ENCODE measurements at places on chromosomes 7 and 10.

GRCh38 chr10:11643039-11643438 lies 31.6 kb upstream of the USP6NL start:
- no peak for DNase-seq

- no peak for DNase-seq
These were observed 2.8 kb downstream of the FAM171A1 start for GRCh38 chr10:15368101-15368855.

- no peak for DNase-seq
These were observed 3.2 kb downstream of the GLI3 start for GRCh38 chr7:42233695-42234331.

DNA sequence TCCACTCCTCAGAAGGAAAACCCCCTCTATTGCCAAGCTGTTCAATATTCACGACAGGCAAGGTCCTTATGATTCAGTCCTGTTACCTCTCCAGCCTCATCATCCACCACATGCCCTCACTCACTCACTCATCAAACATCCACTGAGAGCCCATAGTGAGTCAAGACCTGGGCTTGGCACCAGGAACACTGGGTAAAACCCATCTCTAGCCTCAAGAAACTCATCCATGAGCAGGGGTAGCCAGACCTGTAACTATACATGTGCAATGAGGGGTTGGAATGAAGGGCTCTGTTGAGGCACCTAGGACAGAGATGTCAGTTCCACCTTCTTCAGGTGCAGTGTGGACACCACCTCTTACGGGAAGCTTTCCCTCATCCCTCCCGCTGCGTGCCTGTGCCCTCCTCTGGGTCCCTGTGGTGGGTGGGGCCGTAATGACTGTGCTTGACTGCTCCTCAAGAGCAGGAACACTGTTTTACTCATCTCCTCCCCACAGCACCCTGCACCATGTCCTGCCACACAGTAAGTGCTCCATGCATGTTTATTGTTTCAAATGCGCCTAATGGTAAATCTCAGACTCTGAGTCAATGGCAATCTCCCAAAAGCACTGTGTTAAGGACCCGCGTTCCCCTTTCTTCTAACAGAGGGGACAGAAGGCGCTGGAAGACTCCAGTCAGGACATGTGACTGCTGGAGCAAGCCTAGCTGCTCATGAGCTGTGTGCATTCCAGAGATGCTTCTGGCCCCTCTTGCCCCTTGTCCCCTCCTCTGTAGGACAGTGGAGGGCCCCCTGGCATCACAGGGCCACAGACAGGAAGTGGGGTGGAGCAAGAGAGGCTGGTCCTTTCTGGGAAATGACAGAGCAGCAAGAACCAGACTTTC lies 95.4 kb downstream of the HIPK2 start:
- DNase-seq, result no peak

DNA sequence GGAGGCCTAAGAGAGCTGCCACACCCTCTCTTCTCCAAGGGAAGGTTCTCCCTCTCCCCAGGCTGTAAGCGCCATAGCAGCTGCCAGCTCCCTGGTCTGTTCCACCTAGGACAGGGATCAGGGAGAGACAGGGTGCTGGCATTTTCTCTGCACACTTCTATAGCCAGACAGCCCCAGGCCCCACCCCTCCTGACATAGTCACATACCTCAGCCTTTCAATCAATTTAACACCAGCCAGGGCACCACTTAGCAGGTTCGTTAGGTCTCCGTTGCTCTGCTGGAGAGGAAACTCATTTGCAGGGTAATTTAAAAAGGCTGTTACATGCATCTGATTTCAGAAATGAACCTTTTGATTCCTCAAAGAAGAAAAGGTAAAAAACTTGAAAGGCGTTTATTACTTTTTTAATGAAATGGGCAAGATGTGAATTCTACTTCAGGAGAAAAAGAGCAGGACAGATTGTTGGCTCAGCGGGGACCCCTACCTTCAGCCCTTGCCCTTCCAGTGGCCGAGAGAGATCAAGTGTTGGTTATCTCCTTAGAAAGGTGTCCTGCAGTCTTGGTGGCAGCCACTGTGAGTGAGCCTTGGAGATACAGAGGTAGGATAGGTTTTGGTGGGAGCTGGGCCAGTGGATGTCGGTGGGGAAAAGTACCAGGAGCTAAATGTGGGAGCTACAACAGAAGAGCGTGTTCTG lies 180.5 kb upstream of the GALNT17 start:
- DNase-seq, result no peak

DNA sequence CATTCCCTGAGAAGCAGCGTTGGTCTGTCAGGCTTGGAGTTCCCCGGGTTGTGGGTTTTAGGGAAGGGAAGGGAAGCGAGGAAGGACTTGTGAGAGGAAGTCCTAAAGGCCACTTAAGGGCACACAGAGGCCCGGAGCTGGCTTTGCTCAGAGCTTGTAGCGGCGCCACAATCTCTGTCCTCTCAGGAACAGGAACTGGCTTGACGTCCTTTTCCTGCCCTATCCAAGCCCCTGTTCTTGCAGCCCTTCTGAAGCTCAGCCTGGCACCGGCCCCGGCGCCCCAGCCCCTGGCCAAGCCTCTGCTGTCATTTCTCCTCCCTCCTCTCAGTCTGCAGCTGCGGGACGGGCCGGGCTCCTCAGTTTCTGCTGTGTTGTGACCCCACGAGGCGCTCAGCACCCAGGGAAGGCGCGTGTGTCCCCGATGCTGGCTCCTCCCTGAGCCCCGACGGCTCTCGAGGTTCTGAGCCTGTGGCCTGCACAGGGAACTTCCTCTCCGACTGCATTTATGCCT lies at the start of gene GIMAP8:
Gene GIMAP8 (plus strand): TSS at position 140 of the 511 bp plus-strand sequence. CDS start 16,069 bp downstream, outside the sequence.
- peak; percentile 56 for DNase-seq

DNA sequence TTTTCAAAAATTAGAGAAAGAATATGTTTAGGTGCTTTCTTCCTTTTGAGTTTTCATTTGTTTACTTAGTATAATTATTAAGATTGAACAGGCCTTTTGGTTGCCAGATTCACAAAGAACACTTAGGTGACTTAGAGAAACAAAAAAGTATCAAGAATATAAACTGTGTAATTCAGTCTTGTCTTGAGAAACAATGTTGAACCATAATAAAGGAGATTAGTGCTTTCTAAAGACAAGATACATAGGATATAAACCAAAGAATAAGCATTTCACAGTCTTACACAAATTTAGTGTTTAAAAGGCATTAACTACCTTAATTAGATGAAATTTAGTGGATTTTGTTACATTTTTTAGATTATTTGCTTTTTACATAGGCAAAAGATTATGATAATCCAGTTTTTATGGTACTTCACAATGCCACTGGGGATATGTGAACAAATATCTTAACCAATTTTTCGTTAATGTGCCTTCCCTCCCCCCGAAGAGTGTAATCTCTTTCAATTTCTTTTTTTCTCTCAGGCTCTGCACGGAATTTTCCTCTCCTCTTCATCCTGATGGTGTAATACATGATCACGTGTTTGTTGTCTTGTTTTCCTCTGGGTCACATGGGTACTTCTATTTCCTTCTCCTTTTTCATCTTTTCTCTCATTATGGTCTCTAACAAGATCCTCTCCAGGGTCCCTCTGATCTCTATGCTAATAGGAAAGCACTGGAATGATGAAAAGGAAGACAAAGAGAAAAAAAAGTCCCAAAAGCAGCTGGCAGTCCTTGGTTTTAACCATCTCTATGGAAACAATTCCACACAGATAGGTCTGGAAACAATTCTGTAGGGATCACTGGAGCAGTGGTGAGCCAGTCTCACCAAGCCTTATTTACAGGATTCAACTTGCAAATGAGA lies 3.7 kb upstream of the HNRNPH3 start:
- DNase-seq, result no peak

GRCh38 chr7:83936056-83936708 lies 258.4 kb downstream of the SEMA3A start:
- DNase-seq, result peak; percentile 41

DNA sequence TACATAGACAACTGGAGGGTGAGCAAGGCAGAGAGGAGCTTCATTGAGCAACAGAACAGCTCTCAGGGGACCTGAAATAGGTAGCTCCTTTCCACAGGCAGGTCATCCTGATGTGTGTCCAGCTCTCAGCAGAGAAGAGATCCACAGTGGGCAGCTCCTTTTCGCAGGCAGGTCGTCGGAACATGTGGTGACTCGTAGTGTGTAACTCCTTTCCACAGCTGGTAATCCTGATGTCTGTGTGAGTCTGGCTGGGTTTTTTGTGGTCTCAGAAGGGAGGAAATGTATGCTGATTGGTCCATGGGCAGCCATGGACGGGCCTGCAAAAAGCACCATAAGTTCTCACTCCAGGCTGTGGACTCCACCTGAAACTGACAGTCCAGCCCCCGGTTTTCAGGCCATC lies 24.4 kb upstream of the TES start:
- DNase-seq, result no peak
